ENCODE measurements at places on chromosomes 11 and 22.

DNA sequence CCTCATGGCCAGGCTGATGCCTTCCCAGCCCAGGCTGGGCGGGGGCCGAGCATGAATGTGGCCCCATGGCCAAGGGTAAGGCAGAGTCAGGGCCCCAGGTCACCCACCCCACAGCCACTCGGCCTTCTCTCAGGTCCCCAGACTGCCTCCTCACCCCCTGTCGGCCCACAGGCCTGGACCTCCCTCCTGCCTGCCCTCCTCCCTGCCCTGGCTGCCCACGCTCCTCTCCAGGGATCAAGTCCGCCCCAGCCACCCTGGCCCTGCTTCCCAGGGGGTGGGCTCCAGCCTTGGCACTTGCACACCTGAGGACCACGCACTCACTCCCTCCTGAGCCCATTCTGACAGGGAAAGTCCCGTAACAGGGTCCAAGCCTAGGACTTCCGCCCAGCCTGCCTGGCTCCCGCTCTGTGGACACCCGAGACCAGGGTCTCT is 37.8 kb upstream of the TH start:
- DNase-seq: no peak

DNA sequence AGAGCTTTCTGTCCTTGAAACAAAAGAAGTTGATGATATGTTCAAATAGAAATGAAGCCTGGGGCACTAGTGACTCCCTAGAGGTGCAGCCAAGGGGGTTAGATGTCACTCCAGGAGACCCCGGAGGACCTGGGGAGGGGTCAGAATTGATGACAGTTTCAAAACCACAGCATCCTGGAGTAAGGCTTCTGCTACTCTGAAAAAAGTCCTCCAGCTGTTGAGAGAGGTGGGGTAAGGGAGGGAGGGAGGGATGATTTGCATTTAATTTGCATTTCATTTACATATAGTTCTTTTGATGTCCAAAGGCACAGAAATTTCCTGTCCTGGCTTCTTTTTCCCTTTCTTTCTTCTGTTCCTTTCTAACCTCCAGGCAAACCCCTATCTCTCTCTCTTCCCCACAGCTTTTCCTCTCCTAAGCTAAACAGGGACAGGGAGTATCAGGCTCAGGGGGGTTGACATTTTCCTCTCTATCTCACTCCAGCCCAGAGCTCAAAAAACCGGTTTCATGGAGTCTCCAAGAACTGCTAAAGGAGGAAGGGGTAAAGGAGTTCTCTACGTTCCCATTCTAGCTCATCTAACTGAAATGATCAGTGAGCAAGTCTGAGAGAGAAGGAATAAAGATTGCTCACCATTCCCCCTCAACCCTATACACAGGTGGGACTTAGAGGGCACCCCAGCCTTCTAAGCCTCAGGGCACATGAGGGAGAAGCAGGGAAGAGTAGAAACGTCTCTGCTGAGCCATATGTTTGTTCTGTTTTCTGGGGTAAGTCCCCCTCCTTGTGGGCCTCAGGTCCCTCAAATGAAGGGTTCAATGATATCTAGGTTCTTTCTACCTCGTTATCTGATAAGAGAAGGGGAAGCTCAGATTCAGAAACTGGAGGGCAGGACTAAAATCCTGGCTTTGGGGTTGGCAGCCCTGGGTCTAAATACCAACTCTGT is 3.5 kb upstream of the POU2F3 start:
- no peak for DNase-seq

DNA sequence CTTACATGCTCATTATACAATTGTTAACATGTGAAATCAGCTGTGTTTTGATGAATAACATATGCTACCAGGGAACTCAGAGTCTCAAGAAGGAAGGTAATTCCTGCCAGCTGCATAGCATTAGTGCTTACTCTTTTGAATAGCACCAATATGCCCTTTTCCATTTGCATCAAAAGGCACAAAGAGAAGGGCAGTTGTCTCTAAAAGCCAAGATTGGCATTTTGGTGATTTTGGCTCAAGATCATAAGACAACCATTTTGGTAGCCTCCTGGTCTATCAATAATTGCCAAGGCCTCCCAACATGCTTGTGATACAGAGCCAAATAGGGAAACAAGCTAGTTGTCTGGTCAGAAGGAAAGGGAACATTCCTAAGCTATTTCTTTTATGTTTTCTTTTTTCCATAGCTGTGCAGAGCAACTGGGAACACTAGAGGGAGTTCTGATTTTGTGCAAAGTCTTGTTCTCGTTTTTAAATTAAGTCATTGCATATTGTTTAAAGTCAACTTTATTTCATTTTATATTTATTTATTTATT is 416.7 kb upstream of the CHORDC1 start:
- DNase-seq: peak; percentile 9

GRCh38 chr11:63761188-63761587 is 7.4 kb downstream of the ZFTA start:
- DNase-seq: no peak

- DNase-seq: no peak
Observed at GRCh38 chr22:37953062-37953436, 352 bp downstream of the C22orf23 start.

DNA sequence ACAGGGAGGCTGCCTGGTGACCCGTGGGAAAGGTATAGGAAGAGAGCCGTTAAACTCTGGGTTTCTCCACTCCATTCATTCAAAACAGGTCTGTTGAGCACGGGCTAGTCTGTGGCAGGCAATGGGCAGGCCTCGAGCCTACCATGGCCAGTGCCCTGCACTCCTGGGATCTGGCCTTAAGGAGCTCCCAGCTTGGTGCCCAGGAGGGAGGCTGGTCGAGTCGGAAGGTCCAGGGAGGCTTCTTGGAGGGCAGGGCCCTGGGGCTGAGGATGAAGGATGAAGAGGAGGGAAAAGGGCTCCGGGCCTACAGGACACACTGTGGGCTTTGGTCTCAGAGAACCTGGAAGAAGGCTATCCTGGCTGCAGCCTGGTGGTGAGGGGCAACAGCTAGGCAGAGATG is 41.9 kb upstream of the MN1 start:
- no peak for DNase-seq

DNA sequence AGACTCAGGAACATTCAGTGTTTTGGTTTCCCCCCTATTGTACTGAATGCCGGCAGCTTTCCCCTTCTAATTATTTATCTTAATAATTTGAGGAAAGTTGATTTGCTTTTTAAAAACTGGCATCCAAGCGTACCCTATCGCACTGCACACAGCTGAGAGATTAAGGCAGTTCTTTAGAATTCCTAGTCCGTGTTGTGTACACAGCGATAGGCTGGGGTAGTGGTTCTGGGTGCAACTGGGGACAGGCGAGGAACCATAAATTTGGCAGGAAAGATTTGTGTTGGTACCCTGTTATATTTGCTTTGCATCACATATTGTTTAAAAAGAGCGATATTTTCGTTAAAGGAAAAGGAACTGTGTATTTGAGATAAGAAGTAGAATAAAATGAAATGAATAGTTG is 39.2 kb downstream of the PTPRJ start:
- DNase-seq: no peak

GRCh38 chr22:47458348-47458747 is 695.9 kb downstream of the TBC1D22A start:
- no peak for DNase-seq

- no peak for DNase-seq
Observed at GRCh38 chr22:31104869-31105268, 2.5 kb downstream of the SELENOM start.

- DNase-seq: no peak
Observed at GRCh38 chr11:44326615-44327475, 16.9 kb upstream of the ALX4 start.

- DNase-seq: peak; percentile 91
Observed at GRCh38 chr22:45317551-45318167, 7.9 kb downstream of the FAM118A start.

DNA sequence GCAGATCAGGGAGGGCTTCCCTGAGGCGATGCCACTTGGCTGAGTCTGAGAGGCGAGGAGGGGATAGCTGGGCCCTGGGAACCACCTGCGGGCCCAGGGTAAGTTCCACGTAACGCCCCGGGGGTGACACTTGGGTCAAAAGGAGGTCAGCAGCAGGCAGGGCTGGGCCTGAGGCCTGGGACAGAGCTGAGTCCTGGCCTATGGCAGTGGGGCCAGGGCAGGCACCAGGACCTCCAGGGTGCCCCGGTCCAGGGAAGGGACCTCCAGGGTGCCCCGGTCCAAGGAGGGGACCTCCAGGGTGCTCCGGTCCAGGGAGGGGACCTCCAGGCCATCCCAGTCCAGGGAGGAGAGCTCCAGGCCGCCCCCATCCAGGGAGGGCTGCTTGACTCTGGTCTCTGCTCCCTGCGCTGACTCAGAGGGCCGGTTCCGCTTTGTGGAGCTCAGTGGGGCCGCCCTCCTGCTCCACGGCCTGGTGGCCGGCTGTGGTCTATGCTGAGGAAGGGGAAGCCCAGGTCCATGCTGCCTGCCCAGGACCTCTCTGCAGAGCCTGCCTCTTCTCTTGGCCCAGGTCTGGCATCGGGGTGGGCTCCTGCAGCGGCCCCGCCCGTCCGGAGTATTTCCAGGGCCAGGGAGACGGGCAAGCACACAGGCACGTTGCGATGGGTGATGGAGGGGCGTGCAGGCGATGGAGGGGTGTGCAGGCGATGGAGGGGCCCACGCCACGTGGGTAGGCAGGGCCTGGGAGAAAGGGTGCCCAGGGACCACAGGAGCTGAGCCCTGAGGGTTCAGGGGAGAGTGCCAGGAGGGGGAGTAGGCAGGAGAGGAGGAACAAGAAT is 19.5 kb upstream of the WNT7B start:
- DNase-seq: peak; percentile 77

GRCh38 chr22:26550498-26551033 is 38.3 kb upstream of the TFIP11 start:
- DNase-seq: no peak

GRCh38 chr22:44850946-44851345 is 98.6 kb downstream of the ARHGAP8 start:
- DNase-seq: no peak

DNA sequence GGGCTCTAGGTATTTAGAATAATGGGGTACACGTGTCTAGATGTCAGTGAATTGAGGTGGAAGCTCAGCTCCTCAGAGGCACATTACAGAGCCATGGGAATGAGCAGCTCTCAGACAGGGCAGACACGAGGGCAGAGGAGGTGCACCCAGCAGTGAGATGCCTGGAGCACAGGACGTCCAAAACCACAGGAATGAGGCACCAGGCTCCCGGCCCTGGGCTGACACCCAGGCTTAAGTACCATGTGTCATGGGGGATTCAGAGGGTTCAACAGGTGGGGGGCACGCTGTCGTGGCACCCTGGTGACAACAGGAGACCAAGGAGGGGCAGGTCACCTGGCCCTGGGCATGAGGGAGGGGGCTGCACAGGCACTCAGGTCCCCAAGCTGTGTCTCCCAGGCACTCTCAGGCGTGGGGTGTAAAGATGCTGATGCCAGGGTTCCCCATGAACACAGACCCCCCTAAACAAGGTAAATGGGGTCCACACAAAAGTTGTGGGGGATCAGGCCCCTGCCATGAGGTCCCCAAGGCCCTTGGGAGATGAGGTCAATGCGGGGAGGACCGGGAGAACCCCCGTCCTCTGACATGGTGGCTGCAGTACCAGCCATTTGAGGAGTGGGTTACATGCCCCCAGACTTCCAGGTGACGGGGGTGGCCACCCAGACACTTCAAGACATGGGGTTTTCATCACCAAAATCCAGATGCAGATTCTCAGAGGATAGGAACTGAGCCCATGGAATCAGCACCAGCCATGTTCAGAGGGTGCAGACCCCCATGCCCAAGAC is 5.6 kb upstream of the SYT8 start:
- no peak for DNase-seq

GRCh38 chr11:79263001-79263400 is 177.8 kb downstream of the TENM4 start:
- DNase-seq: no peak

GRCh38 chr22:30474683-30475424 is 3.0 kb upstream of the SEC14L3 start:
- no peak for DNase-seq

DNA sequence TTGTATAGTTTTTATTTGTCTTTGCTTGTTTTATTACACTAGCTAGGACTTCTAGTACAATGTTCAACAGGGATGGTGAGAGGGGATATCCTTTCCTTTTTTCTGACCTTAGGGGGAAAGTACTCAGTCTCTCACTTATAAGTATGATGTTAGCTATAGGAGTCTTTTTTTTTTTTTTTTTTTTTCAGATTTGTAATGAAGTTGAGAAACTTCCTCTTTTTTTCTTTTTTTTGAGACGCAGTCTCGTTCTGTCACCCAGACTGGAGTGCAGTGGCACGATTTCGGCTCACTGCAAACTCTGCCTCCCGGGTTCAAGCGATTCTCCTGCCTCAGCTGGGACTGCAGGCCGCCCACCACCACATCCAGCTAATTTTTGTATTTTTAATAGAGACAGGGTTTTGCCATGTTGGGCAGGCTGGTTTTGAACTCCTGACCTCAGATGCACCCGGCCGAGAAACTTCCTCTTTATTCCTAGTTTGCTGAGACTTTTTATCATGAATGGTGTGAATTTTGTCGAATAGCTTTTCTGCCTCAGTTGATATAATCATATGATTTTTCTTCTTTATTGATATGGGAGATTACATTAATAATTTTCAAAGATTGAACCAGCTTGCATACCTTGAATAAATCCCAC is 10.9 kb downstream of the TRIM22 start:
- DNase-seq: no peak

Measured in endothelial cell of umbilical vein (primary cell).